ENCODE measurements at places on chromosomes 5 and 9.

DNA sequence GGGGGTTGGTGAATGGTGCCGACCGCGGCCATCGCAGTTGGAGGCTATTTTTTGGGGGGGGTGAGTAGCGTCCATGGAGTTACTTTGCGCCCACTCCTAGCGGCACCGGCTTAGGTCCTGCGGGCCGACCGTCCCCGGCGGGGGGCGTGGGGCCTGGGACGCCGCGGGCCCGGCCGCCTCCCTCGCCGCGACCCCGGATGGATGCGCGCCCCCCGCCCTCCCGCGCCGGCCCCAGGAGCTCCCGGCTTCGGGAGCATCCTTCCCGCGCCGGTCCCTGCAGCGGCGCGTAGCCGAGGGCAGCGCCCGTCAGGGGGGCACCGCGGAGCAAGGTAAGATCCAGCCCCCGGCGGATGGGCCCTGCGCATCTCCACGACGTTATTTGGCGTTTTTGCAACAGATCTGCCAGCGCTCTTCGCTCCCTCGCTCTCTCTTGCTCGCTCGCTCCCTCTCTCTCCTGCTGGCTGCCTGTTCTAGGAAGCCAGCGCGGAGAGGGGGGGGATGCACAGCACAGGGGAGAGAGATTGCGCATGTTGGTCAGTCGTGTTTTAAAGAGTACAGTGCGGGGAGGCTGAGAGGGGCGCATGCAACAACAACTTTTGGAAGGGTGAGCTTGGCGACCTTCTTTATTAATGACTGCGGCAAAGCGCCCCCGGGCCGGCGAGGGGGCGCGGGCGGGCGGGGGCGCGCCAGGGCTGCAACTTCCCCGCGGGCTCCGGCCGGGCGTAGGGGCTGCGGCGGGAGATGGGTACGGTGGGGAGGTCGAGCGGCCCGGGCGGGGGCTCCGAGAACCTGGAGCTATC is 413 bp downstream of the JADE2 start:
- peak; percentile 52 for DNase-seq

- DNase-seq, result no peak
Observed at GRCh38 chr9:128394379-128395168, 23.4 kb downstream of the URM1 start.

GRCh38 chr5:12343558-12343957 is 439.3 kb upstream of the CTNND2 start:
- DNase-seq, result no peak

DNA sequence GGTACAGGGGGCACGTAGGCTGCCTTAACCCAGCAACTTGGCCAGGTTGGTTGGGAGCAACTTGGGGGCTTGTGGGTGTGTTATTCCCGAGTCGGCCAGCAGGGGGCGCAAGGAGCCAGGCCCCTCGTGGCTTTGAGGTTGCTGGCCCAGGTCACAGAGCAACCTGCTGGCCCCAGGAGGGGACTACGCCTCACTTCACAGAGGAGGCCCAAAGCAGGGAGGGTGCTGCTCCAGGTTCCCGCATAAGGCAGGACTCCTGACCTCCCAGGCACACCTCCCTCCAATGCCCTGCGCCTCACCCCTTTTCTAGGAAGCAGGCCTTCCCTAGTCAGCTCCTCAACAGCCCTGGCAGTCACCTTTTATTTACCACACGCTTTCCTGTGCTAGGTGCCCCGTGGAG is 18.1 kb downstream of the KYAT1 start:
- DNase-seq, result peak; percentile 83

GRCh38 chr5:157568720-157569119 is 6.9 kb downstream of the ADAM19 start:
- DNase-seq, result no peak
